ENCODE measurements at places on chromosomes 4 and X.

- no peak for DNase-seq
Observed at GRCh38 chrX:55004231-55004630, 4.1 kb downstream of the APEX2 start.

DNA sequence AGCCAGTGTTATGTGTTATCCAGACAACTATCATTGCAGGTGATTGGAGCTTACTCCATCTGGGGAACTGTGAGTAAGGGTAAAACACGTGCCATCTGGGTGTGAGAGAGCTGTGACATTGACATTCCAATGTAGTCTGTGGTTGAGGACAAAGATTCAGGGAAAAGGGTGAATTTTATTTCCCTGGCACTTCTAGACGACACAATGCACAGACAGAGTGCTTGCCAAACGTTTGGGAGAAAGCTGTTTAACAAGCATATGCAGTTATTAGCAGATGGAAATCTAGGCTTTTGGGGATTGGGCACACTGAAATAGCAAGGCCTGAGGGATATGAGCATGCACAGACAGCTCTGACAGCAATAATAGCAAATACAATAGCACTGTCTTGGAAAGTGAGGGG lies 21.3 kb upstream of the CTSO start:
- DNase-seq: no peak

DNA sequence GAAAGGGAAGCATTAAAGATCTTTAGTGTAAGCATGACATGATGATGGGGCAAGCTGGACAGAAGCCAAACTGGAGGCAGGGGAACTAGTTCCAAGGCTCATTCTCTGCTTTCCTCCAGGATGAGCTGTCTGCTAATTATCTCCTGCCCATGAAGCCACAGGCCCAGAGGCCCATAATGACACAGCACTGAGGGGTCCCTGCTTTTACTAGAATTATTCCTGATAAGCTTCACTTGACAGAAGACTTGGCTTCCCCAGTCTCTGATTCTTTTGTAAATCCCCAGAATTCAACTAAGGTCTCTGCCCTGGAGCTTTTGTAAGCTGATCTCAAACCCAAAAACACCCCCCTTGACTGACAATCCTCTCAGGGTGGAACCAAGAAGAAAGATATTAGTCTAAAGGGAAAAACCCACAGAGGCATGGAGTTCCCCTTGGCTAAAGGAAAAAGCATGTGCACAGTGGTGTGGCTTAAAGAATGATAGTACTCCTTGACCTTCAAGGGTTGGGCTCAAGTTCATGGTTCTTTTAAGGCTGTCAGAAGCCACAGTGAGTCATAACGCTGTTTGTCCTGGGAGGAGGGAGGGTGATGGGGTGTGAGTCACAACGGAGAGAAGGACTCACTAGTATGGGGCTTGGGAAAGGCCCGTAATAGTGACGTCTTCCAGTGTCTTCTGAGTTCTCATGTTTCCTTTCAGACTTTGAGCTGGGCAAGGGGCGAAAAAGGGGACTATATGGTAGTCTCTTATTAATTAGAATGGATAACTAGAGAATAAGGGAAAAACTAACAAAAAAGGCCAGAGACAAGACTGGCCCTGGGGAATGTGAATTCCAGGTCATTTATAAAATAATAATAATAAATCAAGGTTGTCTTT lies 146.0 kb upstream of the CPEB2 start:
- DNase-seq: peak; percentile 51

DNA sequence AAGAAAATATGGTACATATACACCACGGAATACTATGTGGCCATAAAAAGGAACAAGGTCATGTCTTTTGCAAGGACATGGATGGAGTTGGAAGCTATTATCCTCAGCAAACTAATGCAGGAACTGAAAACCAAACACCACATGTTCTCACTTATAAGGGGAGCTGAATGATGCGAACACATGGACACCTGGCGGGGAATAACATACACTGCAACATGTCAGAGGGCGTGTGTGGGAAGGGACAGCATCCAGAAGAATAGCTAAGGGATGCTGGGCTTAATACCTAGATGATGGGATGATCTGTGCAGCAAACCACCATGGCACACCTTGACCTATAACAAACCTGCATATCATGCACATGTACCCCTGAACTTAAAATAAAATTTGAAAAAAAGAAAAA lies 19.5 kb upstream of the CNKSR2 start:
- DNase-seq: no peak

DNA sequence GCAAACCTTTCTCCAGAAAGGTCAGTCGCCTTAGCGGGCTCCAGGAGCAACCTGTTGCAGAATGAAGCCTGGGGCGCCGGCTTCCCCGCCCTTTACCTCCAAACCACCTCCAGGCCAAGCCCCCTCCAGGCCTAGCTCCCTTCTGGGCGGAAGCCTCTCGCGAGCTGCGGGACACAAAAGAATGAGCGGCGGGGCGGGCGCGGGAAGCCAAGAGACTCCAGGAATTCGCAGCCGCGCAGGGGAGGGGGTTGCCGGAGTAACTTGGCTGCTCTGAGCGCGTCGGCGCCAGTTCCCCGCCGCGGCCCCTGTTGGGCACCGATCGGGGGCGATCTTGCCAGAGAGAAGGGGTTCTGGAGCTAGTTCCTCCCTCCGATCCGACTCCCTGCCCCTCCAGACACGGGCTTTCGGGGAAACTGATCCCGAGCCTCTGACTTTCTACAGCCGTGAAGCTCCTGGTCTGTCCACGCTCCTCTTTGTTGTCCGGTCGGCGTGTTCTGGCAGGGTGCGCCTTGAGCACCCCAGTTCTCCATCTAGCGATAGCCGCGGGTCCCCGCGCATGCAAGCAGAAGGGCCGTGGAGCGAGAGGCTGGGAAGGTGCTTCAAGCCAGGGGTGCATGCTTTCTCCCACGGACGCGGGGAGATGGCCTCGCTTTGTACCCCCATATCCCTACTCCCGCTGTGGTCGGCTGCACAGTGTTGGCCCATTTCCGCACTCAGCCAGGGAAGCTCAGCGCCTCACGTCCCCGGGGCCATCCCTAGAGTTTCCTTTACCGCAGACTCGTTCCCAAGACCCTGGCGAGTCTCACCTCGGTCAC lies 1.2 kb downstream of the PROM1 start:
- peak; percentile 63 for DNase-seq

- no peak for DNase-seq
Observed at GRCh38 chrX:20382518-20383297, 116.0 kb upstream of the RPS6KA3 start.

GRCh38 chr4:182604161-182604622 lies 313.0 kb downstream of the DCTD start:
- no peak for DNase-seq

DNA sequence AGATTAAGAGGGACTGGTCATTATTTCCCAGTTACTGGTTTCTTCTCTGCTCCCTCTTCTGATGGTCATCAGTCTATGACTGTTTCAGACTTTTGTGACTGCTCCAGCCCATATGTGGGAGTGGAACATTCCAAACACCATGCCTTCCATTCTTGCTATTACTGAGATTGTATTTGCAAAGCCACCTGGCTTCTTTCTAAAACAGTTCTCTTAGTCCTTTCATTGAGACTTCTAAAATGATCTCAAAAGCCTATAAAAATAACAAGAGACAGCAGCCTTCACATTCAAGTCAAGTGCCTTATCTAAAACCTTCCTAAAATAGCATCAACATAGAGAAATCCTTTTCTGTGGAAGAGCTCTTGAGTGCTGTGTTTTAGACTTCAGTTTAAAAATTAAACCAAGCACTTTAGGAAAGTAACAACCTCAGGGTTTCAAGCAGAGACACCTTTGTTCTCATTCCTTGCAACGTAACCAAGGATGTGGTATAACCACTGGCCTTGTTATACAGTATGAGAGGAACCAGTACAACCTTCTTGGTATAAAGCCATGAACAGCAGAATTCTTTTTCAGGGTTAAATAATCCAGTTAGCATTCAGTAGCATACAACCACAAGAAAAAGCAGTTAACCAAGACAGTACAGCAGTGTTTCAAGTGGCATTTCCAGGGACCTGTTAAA lies 97.1 kb downstream of the NFKB1 start:
- no peak for DNase-seq

- no peak for DNase-seq
Observed at GRCh38 chr4:52511825-52512224, 147.3 kb downstream of the USP46 start.

DNA sequence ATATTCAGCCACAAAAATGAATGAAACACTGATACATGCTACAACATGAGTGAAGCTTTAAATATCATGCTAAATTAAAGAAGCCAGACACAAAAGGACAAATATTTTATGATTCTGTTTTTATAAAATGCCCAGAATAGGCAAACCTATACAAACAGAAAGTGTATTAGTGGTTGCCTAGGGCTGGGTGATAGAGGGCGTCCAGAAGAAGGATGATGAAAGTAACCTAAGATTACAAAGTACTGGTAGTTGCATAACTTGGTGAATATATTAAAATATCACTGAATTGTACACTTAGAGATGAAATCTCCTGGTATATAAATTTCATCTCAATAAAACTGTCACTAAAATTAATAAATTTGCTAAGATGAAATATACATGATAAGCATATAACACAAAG lies 67.5 kb downstream of the FBXW7 start:
- no peak for DNase-seq

DNA sequence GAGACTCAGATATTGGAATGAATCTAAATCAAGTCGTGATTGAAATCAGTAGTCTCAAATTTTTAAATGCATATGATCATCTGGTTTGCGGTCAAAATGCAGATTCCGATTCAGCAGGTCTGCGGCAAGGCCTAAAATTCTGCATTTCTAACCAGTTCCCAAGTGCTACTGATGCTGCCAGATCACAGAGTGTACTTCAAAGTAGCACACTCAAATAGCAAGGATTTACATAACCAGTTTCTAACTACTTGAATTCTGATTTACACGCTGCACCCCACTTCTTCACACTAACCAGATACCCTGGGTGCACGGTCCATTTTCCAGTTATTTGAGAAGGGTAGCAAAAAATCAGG lies 752 bp downstream of the MBTPS2 start:
- DNase-seq: no peak

DNA sequence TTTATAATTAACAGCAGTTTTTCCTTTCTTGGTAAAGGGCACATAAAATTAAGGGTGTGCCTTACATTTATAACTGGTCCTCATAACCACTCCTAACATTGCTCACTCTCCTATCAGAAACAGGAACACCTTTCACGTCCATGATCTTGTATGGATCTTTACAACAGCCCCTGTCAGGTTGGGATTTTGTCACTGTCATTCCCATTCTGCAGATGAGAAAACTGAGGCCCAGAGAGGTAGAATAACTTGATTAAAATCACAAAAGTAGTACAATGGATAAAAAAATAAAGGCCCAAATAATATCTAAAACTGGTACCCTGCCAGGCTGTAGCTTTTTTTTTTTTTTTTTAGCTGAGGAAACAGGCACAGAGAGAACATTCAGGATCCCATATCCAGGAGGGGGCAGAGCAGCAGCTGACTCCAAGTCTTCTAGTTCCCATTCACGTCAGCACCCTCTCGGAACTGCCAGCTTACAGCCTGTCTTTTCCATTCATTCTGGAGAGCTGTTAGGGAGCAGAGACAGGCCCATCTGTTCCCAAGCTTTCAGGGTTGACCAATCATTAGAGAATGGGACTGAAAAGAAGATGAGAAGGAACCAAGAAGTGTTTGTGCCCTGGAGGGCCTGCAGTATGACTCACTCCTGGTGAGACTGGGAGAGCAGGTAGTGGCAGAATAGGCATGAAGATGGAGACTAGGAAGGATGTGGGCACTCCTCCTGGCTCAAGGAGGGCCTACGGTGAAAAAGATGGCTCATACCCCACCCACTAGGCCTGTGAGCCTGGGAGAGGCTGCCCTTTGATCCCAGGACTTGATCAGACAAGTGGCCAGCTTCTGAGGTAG lies 7.3 kb downstream of the SUV39H1 start:
- DNase-seq: no peak

GRCh38 chrX:23616361-23616760 lies 50.9 kb upstream of the PRDX4 start:
- no peak for DNase-seq

DNA sequence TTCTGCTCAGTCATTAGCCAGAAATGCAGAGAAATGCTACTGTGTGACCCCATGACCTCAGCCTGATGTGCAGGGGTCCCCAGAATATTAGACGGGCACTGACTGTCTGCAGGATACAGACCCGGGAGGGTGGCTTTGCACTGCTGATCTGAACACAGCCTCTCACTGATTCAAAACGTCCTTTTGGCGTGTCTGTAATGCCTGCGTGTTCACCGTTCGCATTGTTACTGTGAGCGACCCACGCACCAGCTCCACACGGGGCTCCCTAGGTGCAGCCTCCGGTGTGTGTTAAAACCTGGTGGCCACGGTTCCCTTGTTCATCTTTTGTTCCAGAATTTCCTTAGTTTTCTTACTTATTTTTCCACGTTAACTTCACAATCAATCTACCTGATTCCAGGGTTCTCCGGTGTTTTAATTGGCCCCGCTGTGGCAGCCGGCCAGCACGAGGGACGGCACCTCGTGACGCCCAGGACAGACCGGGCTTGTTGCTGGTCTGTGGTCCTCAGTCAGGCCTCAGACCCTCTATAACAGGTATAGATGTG lies 32.0 kb upstream of the SPON2 start:
- DNase-seq: peak; percentile 31

GRCh38 chr4:6369924-6370645 lies 100.4 kb downstream of the WFS1 start:
- peak; percentile 25 for DNase-seq

GRCh38 chrX:95539041-95539440 lies 1145.6 kb upstream of the DIAPH2 start:
- DNase-seq: no peak

- DNase-seq: peak; percentile 52
Observed at GRCh38 chr4:73653695-73654106, 33.5 kb upstream of the RASSF6 start.

DNA sequence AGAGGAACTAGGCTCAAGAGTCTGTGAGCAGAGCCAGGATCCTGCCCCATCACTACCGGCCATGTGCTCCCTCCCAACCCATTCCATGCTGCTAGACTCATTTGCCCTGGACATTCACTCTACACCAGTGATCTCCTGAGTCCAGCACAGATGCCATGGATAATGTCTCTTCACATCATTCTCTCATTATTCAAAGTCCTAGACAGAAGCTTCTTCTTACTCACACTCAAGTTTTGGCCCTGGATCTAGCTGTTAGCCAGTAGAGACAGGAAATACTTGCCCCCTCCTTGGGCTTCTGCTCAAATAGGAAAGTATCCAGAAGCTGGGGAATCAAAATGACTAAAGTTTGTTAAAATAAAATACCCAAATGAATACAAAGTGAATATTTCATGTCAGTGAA lies 266.8 kb upstream of the LDB2 start:
- no peak for DNase-seq

DNA sequence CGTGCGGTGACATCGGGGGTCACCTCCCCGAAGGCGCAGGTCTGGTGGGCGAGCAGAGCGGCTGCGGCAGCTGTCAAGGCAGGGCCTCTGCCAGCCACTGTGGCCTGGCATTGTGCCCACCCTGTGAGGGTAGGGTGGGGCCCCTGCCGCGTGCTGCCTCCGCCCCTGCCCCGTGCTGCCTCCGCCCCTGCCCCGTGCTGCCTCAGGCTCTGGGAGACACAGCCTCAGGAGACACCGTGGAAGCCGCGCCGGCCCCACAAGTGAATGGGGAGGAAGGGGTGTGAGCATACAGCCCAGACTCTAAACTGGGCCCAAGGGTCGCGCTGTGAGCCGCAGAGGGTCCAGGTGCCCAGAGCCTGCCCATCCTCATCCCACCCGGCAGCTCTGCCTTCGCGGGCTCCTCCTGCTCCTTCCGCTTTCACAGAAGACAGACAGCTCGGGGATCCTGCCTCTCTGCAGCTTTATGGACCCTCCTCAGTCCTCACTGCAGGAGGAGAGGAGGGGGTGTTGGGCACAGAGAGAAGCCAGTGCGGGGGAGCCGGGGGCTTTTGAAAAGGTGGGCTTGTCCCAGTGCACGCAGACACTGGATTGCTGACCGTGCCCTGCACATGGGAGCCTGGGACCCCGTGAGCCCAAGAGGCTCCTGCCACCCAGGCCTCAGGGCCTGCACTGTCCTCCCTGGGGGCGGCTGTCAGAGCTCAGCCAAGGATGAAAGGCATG lies 27.4 kb downstream of the PCGF3 start:
- DNase-seq: peak; percentile 62
